ENCODE measurements at places on chromosomes 2 and 18. TPM values are rescaled to one million over a fixed set of nuclear protein-coding genes. Genes with fewer than 3 reads are reported as not detected.

NEDD4L gene
- 8.8 TPM for total RNA-seq

TCF7L1 gene
- 5.1 TPM for total RNA-seq

KIF5C gene
- 0.10 TPM for total RNA-seq

CD207 gene
- not detected for total RNA-seq

RBM45 gene
- total RNA-seq = 16.4 TPM

GALR1 gene
- not detected for total RNA-seq

PSTPIP2 gene
- total RNA-seq = 3.5 TPM

SERPINB13 gene
- not detected for total RNA-seq
